ENCODE measurements at places on chromosomes 4 and X. TPM values are rescaled to one million over a fixed set of nuclear protein-coding genes. Genes with fewer than 3 reads are reported as not detected.
A peak's percentile ranks its signal among the peaks of the same experiment; 100 is the strongest.

LARP1B gene
- total RNA-seq = 11.1 TPM

GRCh38 chrX:37746218-37746941 is 33.5 kb upstream of the CYBB start:
- no peak for DNase-seq

- no peak for DNase-seq
These were observed 246.8 kb downstream of the QDPR start for GRCh38 chr4:17265139-17265538.

GRCh38 chrX:68991691-68992345 is 163.0 kb downstream of the EFNB1 start:
- DNase-seq = no peak

- DNase-seq = peak; percentile 7
These were observed 40.0 kb downstream of the TXK start for GRCh38 chr4:48093991-48094416.

- no peak for DNase-seq
These were observed 158.9 kb downstream of the PRDM5 start for GRCh38 chr4:120763650-120764049.

- DNase-seq = peak; percentile 3
These were observed 584.4 kb upstream of the AADAT start for GRCh38 chr4:170674176-170674575.

MAGEH1 gene
- 26.7 TPM for total RNA-seq

SHROOM2 gene
- total RNA-seq = 8.1 TPM

DNA sequence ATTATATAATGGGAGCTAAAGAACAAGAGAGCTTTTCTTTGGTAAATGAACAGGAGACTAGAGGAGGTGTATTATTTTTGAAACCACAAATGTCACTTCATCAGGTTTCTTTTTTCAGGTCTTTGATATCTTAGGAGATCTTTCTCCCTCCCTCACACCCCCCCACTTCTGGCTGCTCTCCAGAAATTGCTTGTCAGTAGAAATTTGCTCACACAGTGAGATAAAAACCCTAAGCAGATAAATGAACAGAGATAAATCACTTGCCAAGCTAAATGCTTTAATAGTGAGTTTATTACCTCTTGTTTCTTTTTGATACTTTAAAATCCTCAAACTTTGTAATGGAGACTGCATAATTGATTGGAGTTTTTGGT is 421.2 kb upstream of the TENM3 start:
- DNase-seq = no peak

DNA sequence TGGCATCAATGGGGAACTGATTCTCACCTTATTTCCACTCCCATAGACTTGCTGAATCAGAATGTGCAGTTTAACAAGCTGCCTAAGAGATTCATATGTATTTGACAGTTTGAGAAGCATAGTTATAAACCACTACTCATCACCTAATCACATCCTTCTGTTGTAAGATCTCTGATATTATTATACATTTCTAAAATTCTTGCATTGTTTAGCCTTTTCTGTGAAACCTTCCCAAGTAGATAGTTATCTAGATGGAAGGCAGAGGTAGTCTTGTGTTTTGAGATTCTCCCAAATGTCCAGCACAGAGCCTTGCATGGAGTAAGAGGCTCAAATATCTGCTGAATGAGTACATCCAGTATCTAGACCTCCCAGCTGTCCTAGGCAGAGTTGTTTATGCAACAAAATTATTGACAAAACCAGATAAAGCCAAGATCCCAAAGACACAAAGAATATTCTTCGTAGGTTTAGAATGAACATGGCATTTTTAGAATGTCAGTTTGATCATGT is 227.3 kb downstream of the KDR start:
- peak; percentile 26 for DNase-seq

DNA sequence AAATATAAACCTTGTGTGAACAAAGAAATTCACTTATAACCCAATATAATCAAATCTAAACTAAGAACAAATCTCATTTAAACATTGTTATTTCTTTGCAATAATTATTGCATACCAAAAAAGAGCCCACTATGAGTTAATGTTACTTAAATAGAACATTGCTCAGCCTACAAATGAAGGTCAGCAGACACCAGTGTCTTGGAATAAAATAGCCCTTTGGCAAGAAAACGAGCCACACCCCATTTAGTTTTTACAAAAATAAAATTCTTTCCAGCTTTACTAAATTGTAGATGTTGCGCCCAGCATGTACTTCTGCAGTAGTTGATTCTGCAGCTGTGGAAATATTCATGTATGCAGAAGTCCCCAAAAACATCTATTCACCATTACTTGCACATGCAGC is 12.2 kb downstream of the PLS3 start:
- DNase-seq = no peak

GRCh38 chr4:176277162-176277904 is 8.3 kb upstream of the ASB5 start:
- peak; percentile 71 for DNase-seq

EBP gene
- 66.7 TPM for total RNA-seq

ADH7 gene
- not detected for total RNA-seq

Data from IMR-90 (cell line).